ENCODE measurements at places on chromosomes 4 and X.
A peak's percentile ranks its signal among the peaks of the same experiment; 100 is the strongest.

DNA sequence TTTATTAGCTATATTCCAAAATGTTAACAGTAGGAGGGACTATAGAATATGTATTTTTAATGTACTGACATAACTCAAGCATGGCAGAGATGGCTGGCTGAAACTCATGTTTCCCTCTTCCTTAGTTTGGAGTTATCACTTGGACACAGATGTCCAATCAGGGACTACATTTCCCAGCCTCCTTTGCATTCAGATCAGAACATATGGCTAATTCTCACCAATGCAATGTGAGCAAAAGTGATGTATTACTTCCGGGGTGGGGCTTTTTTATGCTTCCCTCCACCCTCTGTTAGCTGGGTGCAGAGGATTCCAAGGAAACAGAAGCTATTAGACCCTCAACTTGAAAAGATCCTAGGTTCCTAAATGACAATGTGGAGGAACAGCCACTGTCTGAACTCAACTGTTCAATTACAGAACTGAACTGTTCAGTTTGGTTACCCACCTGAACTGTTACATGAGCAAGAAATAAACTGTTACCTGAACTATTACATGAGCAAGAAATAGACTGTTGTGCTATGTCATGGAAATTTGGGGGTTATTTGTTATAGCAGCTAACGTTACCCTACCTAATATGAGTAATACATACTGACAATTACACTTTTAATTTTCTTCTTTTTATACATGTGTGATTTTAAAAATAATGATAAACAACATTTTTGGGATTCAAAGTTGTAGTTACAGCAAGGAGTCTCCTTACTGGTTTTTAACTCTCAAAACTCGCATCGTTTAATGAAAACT, 29.6 kb upstream of the ERVMER34-1 start:
- DNase-seq, result no peak

- DNase-seq, result peak; percentile 58
Observed at GRCh38 chrX:101417981-101418841, 10.2 kb downstream of the HNRNPH2 start.

DNA sequence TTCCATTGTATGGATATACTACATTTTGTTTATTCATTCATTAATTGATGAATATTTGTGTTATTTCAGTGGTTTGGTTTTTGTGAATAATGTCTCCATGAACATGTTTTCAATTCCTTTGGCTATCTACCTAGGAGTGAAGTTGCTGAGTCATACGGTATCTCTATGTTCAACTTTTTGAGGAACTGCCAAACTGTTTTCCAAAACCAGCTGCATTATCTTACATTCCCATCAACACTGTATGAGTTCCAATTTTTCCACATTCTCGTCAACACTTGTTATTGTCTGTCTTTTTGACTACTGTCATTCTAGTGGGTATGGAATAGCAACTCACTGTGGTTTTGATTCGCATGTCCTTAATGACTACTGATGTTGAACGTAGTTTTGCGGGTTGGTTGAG, 388.6 kb upstream of the MAGEB2 start:
- DNase-seq, result no peak

DNA sequence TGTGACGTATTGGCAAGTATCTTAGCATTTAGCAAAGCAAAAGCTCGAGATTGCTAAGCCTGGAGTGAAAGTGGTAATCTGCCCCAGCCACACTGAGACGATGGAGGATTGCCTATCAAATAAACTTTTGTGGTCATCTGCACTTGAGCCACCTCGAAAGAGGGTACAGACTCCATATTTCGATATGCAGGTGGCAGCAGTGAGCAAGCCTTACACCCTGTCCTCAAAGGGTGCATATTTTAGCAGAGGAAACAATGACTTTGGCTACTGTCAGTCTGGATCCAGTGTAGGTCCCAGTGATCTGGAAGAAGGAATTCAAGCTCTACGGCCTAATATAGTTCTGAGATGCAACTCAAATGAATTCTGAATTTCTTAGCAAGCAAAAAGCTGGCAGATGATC, 153.9 kb downstream of the ATG4A start:
- no peak for DNase-seq

DNA sequence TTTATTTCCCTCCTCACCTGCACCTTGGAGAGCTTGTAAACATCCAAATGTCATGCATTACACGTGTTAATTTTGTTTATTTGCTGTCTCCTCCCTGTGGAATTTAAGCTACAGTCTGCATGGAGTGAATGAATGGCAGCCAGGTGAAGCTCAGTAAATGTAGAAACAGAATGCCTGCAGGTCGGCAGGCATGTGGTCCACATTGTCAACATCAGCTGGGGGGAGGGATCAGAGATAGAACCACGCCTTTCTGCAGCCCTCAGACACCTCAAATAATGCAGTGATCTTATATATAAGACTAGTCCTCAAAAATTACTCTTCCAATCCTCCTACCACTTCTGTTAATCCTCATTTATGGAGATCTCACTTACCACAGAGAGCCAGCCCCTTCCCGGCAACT, 131.2 kb upstream of the KIT start:
- no peak for DNase-seq

DNA sequence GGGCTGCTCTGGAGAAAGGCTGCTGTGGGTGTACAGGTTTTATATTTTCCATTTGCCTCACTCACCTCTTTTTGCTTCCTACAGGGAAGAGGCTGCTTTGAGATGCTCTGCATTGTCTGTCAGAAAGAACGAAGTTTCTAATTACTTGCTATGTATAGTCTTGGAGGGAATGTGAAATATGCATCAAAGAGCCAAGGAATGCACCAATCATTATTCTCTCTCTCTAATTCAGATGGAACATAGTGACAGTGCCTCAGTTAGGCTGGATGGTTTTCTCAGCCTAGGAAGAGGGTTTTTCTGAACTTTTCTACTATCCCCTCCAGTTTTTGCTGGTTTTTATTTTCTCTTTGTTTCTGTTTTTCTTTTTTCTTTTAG, 106.8 kb upstream of the SLC4A4 start:
- no peak for DNase-seq

GRCh38 chr4:7199771-7200441, 7.6 kb downstream of the SORCS2 start:
- no peak for DNase-seq

All from stimulated activated naive CD8-positive, alpha-beta T cell treated with anti-CD3 and anti-CD28 coated beads, Interleukin-15, Interleukin-2, amounts not matched to agents 100 U/mL and 50 U/mL, for 24 hours (primary cell).